ENCODE measurements at places on chromosomes 6 and 20. TPM values are rescaled to one million over a fixed set of nuclear protein-coding genes. Genes with fewer than 3 reads are reported as not detected.

The EPB41L1 gene
- total RNA-seq = 3.7 TPM

The ANKRD66 gene
- not detected for total RNA-seq

The GLP1R gene
- not detected for total RNA-seq

The ETV7 gene
- 0.16 TPM for total RNA-seq

The CLPSL1 gene
- total RNA-seq = not detected

The PFDN4 gene
- 48.4 TPM for total RNA-seq
